A673 (cell line): ENCODE measurements at places on chromosomes 13 and 19. TPM values are rescaled to one million over a fixed set of nuclear protein-coding genes. Genes with fewer than 3 reads are reported as not detected.

ZNF302 gene
- total RNA-seq = 24.1 and 27.7 TPM in 2 replicates

- no peak for DNase-seq
Observed at GRCh38 chr13:96532804-96533203, 442.9 kb downstream of the HS6ST3 start.

- DNase-seq = no peak
Observed at GRCh38 chr19:33085570-33086128, 4.7 kb downstream of the GPATCH1 start.

DNA sequence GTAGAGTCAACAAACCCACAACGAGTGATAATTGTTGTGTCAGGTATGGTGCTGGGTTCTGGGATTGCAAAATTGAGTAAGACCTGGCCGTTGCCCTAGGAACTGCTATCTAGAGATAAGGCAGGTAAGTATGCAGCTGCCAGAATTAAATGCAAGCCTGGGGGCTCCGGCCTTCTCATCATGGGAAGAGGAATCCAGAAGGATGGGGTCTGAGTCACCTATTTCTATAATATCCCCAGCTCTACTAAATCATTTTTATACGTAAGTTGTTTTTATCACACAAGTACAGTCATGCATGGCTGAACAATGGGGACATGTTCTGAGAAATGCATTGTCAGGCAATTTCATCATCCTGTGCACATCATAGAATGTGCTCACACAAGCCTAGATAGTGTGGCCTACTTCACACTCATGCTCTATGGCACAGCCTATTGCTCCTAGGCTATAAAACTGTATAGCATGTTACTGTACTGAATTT is 203.0 kb downstream of the KLF5 start:
- DNase-seq = no peak

DNA sequence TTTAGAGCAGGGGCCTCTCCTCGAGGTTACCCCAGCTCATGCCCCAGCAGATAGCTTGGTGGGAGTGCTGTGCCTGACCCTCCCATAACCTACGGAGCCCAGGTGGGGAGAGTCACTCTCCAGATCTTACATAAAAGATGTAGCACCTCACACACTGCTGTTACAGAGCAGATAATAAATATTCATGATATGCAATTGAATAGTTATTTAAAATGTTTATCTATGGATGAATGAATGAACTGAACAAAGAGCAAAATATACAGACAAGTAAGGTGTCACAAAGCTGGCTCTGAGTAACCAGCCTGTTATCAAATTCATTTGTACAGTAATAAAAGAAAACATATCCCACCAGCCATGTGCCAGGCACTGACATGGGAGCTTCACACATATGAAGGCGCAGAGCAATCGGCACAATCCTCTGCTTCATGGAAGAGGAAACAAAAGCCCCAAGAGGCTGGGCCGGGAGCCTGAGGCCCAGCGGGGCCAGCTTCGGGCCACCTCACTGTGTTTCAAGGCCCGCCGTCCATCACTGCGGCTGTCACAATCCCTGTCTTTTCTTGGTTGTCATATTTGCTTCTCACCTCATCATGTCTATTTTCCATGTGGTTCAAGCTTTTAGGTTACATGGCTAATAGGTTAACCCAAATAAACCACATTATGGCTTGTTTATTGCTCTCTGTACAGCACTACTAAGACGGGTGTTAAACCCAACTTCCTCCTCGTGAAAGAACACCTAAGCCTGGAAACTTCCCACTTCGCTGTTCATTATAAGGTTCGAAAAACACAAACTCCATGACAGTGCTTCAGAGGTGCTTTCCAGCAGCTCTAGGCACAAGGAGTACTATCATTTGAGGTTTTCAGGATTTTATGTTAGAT is 78.4 kb downstream of the IRS2 start:
- no peak for DNase-seq

CKM gene
- not detected in 2 replicates for total RNA-seq

PRSS57 gene
- total RNA-seq = not detected in 2 replicates

DNA sequence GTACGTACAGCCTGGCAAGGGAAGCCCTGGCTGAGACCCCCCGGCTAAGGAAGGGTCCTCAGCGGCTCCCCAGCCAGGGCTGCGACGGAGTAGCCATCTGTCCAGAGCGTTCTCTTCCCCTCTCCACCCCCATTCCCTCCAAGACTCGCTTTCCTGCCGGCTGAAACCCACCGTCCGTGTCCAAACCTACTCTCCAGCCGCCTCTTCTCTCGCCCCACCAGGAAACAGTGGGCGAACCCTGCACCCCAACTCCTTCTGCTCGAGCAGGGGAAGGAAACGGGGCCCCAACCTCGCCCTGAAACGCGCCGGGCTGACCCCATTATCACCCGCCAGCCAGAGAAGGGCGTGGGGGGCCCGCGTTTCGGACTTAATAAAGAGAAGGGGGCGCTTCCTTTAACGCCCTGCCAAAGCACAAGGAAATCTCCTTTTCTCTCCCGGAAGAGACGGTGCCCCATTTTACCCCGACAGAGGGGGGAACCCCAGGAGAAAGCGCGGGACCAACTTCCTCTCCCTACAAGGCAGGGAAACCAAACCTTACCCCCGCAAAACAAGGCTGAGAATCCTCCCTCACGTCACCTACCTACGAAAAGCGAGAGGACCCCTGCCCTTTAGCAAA is 2.5 kb downstream of the ZC3H4 start:
- DNase-seq = peak; percentile 27

DNA sequence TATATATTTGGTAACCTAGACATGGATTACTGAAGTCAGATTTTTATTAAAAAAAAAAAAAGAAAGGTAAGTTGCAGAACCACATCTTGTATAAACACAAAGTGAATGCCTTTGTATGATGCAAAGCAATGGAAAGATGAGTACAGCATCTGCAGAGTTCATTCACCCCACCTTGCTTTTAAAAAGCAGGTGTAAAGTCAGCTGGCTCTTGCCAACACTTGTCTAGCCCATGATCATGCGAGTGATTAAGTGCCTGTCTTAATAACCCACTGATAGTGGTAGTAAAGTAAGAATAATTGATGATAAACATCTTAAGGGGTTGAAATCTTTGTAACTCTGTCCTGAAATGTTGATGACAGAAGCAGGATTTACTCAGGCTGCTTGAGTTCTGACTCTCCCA is 710.4 kb downstream of the EFNB2 start:
- DNase-seq = no peak

MUC16 gene
- total RNA-seq = not detected in 2 replicates

KLF2 gene
- total RNA-seq = 1.9 and 2.1 TPM in 2 replicates
